ENCODE measurements at places on chromosomes 7 and 10.

GRCh38 chr10:48839809-48840679 is 99.6 kb downstream of the LRRC18 start:
- DNase-seq = no peak

DNA sequence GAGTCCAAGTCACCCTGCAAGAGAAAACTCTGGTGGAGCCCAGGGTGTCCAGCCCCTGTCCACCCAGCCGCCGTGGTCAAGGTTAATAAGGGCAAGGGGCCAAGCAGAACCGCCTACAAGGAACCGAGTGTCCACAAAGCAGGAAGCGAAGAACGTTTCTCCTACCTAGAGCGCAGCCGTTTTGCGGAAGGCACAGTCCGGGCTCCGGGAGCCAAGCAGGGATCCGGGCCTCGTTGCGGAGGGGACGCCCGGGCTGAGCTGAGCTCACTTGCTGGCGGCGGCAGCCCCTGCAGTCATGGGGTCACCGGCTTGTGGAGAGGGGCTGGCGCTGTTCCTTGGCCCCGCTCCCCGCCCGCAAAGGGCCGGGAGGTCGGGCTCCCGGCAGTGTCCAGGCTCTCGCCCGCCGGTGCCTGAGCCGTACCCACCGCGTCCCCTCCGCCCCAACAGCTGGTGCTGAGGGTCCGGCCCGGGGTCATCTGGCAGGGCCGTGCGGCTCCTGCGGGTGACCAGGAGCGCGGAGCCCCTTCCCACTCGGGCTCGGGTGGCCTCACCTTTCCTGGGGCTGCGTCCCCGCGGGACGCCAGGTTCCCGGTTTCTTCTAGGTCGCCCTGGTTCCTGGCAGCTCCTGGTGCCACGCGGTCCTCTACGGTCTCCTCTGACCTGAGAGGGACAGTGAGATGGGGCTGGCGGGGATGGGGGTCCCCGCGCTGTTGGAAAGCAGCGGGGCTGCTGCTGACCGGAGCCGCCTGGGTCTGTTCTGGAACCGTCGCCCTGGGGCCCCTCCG is 14.0 kb upstream of the ZNF273 start:
- no peak for DNase-seq

GRCh38 chr7:5703572-5704533 is 77.6 kb downstream of the RNF216 start:
- no peak for DNase-seq

- no peak for DNase-seq
Observed at GRCh38 chr7:156122752-156123354, 310.6 kb upstream of the SHH start.

DNA sequence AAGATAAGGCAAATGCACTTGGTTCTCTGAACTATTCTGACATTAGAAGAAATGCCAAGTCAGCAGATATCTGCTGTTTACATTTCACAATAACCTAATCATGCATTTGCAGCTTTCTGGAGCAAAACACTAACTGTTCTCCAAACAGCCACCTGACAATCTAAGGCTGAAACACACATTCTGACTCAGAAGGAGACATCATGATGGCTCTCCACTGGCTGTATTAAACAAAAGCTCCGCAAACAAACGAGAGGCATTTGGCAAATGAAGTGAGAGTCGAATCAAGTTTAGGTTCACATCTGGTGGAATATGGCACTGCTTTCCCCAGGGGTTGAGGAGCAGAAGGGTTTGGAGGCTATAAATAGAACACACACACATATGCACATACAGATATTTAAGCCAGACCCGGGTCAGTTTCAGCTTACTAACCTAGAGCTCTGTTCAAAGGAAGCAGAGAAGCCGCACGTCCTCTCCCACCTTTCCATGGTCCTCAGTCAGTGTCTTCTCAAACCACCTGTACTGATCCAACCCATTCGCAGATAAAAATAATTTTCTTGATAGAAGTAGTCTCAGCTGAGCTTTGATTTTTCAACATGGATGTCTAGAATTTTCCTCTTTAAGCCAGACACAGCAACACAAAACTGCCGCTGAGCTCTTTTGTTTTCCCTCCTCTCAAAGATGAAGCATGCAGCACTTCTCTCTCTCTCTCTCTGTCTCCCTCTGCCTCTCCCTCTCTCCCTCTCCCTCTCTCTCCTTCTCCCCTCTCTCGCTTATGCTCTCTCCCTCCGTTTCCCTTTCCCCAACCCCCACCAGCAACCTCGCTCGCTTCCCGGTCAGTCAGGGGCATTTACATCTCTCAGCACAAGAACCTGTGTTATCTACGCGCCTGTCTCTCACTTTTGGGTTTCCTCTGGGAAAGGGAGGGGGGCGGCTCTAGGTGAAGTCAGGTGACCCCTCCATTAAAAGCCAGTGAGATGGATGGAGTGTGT is 682.8 kb downstream of the MAGI2 start:
- DNase-seq = no peak

DNA sequence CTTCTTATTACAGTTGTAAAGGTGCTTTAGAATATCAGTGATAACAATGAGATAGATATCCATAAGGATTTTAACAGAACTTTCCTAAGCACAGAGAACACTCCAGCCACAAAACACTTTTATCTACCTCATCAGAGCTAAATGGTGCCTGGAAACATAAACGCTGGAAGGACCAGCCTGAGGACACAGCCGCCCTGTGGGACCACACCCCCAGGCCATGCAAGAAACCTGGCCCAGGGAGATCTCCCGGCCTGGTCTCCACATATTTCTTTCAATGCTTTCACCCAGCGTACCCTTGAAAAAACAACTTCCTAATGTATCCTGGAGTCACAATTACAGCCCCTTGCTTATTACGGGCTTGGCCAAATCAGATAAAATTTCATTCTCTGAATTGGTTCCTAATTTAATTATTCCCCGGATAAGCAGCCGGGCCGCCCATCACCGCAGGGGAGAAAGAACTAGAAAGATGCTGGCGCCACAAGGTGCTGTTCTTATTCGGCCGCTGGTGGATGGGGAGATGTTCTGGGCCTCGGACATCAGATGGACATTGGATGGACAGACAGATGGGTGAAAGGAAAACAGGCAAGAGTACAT is 11.8 kb downstream of the CHST15 start:
- DNase-seq = no peak

GRCh38 chr7:64870656-64871055 is 32.4 kb upstream of the ZNF273 start:
- no peak for DNase-seq

- DNase-seq = no peak
Observed at GRCh38 chr7:36781011-36781738, 56.9 kb upstream of the AOAH start.

- DNase-seq = no peak
Observed at GRCh38 chr7:91344911-91345310, 80.7 kb downstream of the FZD1 start.

DNA sequence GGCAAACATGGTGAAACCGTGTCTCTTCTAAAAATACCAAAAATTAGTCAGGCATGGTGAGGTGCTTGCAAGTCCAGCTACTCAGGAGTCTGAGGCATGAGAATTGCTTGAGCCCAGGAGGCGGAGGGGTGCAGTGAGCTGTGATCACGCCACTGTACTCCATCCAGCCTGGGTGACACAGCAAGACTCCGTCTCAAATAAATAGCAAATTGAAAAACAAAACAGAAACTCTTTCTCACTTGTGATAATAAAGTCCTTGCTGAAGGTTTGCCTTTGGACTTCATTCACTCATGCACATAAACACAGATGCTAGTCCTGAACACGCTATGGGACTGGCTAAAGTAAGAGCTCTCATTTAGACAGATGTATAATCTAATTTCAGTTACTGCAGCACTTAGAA is 37.6 kb downstream of the ANK3 start:
- DNase-seq = no peak

- DNase-seq = peak; percentile 8
Observed at GRCh38 chr10:96984541-96985131, 152.5 kb downstream of the LCOR start.

- no peak for DNase-seq
Observed at GRCh38 chr10:48192881-48193450, 81.5 kb downstream of the FRMPD2 start.

DNA sequence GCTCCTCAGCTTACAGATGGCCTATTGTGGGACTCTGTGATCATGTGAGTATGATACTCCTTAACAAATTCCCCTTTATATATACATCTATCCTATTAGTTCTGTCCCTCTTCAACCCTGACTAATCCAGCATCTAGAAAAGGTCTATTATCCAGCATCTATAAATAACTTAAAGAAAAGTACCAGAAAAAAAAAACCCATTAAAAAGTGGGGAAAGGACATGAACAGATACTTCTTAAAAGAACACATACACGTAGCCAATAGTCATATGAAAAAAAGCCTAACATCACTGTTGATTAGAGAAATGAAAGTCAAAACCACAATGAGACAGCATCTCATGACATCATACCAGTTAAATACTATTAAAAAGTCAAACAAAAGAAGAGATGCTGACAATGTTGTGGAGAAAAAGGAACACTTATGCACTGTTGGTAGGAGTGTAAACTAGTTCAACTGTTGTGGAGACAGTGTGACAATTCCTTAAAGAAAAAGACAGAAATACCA is 549.5 kb upstream of the GRM3 start:
- peak; percentile 10 for DNase-seq

- DNase-seq = no peak
Observed at GRCh38 chr7:101626069-101626671, 2.9 kb downstream of the MYL10 start.

DNA sequence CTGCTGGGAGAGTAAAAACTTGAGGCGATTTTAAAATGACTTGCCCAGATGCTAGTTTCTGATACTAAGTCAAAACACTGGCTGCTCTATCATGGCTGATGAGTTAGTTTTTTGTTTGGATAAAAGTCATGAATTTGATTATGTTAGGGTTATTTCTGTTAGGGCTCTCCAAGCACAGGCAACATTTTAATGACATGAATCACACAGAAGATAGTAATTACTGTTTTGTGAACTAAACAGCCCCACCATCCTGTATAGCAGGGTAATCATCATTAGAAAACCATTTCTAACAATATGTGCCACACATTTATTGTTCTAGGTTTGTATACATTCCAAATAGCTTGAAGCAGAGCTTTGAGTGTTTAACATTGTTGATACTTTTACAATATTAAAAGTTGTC is 750.3 kb downstream of the ANKRD7 start:
- DNase-seq = no peak

DNA sequence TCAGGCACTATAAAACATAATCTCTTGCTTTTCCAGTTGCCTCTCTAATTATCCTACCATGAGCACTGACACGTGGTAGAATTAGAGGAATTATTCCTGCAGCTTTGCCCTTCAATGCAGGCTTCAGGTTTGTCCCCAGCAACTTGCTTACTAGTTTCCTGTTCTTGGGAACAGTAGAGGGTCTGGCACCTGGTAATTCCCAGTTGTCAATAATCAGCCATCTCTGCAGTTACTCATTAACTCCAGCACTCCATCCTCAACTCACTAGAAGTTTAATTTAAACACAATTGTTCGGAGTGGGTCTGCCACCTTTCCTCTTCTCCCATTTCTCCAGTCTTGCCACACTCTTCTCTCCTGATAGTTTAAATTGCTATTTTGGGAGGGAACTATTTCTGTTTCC is 324.3 kb upstream of the KIAA1217 start:
- no peak for DNase-seq

DNA sequence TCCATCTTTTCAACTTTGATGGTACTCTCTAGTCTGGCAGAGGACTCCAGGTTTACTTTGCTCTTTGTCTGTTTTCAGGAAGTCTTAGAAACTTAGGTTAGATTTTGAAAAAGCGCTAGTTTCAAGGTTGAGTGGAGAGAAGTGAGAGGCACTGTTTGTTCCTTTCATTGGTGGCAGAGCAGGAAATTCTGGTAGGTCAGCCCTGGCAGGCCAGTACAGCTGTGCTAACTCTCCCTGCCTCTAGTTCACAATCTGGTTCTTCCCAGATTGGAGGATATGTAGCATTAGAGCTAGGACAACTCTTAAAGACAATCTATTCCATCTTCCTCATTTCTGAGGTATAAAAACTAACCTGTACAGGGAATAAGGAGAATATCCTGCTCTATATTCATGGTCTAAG is 160.9 kb upstream of the FZD1 start:
- DNase-seq = no peak

DNA sequence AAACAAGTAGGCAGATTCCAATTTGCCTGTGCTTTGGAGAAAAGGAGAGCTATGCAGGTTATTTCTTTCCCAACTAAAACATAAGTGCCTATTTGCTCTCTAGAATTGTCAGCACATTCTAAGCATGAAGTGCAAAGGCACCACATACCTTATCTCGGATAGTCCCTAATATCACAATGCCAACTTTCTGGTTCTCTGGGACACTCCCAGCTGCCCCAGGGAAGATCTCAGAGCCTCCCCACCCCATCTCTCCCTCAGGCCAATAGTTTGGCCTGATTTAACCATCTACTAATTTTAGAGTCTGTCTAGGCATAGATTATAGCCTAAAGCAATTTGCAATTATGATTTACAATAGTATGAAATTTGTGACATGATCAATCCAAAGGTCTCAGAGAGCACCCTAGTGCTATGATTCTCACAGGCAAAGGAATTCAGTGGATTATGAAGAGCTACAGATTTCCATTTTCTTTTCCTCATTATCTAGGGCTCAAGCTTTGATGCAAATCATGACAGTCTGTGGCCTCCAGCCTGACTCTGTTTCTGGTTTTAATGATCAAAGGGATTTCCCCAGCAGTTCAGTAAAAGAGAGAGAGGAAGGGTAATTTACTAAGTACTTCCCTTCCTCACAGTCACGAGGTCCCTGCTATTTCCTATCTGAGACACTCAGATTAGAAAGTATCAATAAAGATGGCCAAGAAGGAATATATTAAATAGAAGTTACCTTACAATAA is 29.0 kb upstream of the IL6 start:
- DNase-seq = peak; percentile 44

GRCh38 chr10:51706225-51706624 is 6.8 kb upstream of the CSTF2T start:
- no peak for DNase-seq
